A673 (cell line): ENCODE measurements at places on chromosomes 13 and 19. TPM values are rescaled to one million over a fixed set of nuclear protein-coding genes. Genes with fewer than 3 reads are reported as not detected.

Gene PDX1
- not detected in 2 replicates for total RNA-seq

Gene C5AR2
- total RNA-seq = 0.04 TPM in 1 of 2 replicates, not detected in the other

Gene IGFLR1
- 4.9 and 5.8 TPM in 2 replicates for total RNA-seq

Gene ICAM1
- 1.7 and 2.2 TPM in 2 replicates for total RNA-seq

Gene C2CD4C
- 1.8 and 3.5 TPM in 2 replicates for total RNA-seq

Gene KL
- 1.1 and 1.5 TPM in 2 replicates for total RNA-seq

Gene FARP1
- total RNA-seq = 177 and 181 TPM in 2 replicates

Gene TBC1D17
- total RNA-seq = 35.1 and 40.0 TPM in 2 replicates

Gene LILRB4
- not detected in 2 replicates for total RNA-seq

Gene FCER2
- total RNA-seq = not detected in 2 replicates

Gene LILRB2
- not detected in 2 replicates for total RNA-seq

Gene CYP2F1
- total RNA-seq = not detected in 2 replicates

Gene ZNF729
- total RNA-seq = not detected in 2 replicates

Gene CIC
- 75.8 and 80.3 TPM in 2 replicates for total RNA-seq

Gene SERPINE3
- total RNA-seq = not detected in 2 replicates

Gene APC2
- 1.3 and 1.9 TPM in 2 replicates for total RNA-seq

Gene IGLON5
- 0.39 and 0.94 TPM in 2 replicates for total RNA-seq
